Myocyte (in vitro differentiated cells): ENCODE measurements at places on chromosomes 2 and 18. TPM values are rescaled to one million over a fixed set of nuclear protein-coding genes. Genes with fewer than 3 reads are reported as not detected.

- no peak for DNase-seq
These were observed 223.8 kb upstream of the SYT4 start for GRCh38 chr18:43501099-43501498.

DNA sequence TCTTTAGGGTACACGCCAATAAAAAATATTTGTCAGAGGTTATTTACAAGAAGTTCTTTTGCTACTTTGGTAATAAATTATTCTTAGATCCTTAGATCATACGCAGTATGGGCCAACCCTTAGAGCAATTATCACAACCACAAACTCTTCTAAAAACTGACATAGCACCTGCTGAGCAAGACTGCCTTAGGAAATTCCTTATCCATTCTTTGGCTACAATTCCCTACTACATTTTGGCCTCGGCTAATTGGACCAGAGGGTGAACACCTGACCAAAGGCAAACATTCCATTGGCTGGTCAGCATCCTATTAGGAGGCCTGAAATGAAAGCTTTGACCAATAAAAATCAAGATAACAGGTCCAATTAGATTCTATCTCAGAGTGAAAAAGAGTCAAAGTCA lies 147.6 kb upstream of the CCDC68 start:
- peak; percentile 96 for DNase-seq

The SCN1A gene
- not detected in 2 replicates for total RNA-seq

The UGT1A4 gene
- not detected in 2 replicates for total RNA-seq

GRCh38 chr2:235148201-235149170 lies 196.7 kb downstream of the SH3BP4 start:
- DNase-seq = no peak

The TBR1 gene
- 0.08 TPM in 1 of 2 replicates, not detected in the other for total RNA-seq

DNA sequence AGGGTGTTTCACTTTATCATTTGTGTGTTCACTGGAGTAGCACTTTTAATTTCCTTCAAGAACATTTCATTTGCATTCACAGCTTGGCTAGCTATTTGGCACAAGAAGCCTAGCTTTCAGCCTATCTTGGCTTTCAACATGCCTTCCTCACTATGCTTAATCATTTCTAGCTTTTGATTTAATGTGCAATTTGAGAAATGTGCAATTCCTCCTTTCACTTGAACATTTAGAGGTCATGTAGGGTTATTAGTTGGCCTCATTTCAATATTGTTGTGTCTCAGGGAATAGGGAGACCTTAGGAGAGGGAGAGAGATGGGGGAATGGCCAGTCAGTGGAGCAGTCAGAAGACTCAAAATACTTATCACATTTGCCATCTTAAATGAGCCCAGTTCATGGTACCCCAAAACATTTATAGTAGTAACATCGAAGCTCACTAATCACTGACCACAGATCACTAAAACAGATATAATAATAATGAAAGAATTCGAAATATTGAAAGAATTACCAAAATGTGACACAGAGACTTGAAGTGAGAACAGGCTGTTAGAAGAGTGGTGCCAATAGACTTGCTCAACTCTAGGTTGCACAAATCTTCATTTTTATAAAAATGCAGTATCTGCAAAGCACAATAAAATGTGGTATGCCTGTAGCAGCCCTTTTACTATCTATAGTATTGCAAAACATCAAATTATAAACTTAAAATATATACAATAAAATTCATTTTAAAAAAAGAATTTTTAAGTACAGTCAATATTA lies 561.2 kb downstream of the METTL4 start:
- no peak for DNase-seq

DNA sequence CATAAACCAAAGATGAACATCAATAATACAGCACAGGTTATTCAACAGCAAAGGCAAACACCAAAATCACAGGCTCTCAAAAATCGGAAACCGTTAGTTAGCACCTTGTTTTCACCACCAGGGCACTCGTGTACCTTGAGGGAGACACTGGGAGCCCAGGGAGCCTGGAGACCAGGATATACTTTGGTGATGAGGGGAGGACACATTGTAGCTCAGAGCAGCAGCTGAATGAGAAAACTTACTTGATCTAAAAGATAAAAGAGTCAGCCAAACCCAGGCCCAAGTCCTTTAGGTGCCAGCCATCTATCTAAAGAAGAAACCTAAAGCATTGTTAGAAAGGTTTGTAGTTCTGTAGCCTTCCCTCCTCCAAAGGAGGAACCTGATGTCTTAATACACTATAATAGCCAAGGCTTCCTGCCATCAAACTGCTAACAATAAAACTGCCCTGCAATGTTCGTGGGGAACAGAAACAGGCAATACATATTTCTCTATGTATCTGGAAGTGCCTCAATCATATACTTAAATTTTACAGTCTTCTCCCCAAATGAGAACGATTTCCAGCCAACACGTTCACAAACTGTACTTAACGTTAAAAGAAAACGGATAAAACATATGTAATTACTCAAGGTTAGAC lies 19.3 kb downstream of the BCL11A start:
- no peak for DNase-seq

DNA sequence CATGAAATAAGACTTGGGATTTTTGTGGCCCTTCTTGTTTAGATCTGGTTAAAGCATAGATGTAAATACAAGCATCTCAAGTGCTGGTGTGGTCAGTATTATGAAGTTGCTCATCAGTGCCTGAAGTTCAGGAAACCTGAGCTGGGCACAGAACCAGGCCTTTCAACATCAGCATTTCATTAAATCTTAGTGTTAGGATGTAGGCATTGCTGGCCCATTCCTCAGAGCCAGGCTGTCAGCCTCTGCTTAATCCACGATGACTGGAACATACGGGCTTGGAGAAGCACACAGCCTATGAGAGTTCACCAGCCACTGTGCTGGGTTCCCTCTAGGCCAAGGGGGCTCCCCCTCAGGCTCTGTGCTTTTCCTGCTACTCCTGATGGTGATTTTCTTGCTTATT lies 270.2 kb downstream of the EN1 start:
- no peak for DNase-seq

- no peak for DNase-seq
These were observed 168.1 kb downstream of the ETAA1 start for GRCh38 chr2:67565262-67565661.

- peak; percentile 54 for DNase-seq
These were observed 48.0 kb upstream of the ID2 start for GRCh38 chr2:8633735-8634313.

DNA sequence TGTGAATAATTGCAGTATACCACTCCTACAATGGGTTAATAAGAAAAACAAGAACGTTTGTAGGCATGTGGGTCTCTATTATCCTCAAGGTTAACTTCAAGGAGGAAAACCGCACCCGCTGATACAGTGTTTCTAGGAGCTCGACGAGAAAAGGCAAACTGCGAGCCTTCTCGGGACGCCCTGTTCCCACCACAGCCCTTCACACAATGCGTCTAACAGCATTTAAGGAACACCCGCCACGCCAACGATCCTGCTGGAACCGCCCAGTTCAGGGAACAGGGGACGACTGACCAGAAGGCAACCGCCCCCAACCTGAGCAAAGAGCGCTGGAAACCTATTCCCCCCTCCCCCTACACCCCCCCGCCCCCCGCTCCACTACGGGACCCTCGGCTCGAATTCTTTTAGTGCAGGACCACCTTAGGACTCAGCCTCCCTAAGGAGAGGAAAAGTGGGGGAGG lies 710 bp upstream of the TMSB10 start:
- DNase-seq = peak; percentile 60

DNA sequence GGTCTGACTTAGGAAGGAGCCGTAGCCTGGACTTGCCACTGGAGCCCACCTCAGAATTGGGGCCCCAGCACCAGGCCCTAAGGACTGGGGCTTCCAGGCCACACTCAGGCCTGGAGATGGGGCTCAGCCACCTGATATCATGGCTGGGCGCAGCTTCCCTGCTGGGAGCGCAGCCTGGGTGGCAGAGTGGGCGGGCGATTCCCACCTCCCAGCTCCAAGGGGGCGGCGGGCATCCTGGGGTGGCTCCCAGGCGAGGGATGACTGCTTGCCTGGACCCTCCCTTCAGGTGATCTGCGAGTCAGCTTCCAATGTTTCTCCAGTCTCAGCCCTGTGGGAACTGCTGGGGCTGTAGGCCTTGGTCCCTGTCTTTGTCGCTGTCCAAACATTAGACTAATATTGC lies 20.1 kb downstream of the GPR35 start:
- DNase-seq = no peak

The SNRNP200 gene
- 37.6 and 38.0 TPM in 2 replicates for total RNA-seq

GRCh38 chr2:158414538-158414937 lies 42.0 kb downstream of the CCDC148 start:
- peak; percentile 23 for DNase-seq

GRCh38 chr2:44573996-44574395 lies 212.2 kb downstream of the CAMKMT start:
- no peak for DNase-seq

The XDH gene
- 0.32 and 0.52 TPM in 2 replicates for total RNA-seq

GRCh38 chr2:95392730-95393455 lies 9.6 kb upstream of the FAHD2A start:
- DNase-seq = no peak

The GRB14 gene
- total RNA-seq = 0.43 and 0.52 TPM in 2 replicates

DNA sequence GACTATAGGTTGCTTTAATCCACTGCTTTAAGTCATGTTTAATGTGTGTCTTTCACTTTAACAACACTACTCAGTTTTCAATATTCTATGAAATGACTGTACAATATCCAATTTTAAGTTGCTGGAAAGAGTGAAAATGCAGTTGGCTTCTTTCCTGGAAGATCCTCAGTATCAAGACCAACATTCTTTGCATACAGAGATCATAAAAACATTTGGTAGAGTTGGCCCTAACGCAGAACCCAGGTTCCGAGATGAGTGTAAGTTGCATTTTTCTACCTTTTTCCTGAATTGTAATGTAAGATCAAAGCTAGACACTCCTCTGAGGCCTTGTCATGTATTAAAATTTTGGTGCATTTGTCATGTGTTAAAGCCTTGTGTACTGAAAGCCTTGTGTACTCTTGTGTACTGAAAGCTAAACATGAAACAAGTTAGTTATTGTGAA lies 42.9 kb upstream of the TNFRSF11A start:
- DNase-seq = peak; percentile 9

DNA sequence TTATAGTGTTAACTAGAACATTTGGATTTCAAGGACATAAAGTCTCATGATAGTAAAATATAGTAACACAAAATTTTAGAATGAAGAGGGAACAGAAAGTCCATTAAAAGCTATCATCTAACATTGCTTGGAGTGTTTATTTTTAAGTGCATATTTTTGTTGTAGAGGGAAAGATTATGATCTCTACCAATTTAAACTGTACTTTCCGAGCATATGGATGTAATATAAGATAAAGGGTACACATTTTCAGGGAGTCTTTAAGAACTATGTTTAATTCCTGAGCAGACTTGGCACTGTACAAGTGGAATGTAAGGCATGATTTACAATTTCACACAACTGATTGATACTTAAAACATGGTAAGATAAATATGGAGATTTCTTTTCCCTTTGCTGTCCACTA lies 34.2 kb upstream of the ZNF804A start:
- no peak for DNase-seq

DNA sequence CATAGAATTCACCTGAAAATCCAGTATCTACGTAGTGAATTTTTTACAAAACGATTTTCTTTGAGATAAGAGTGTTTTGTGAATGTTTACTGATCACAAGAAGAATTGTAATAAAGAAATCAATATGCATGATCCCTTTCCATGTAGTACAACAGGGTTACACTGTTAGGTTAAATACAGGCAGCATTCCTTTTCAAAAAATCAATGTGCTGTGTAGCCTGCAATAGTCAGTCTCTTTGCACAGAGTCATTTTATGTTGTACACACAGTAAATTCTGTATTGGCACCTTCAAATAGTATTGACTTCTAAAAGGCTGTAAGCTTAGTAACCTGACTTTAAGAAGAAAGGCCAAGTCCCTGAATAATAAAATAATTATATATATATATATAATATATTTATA lies 63.3 kb downstream of the ZNF407 start:
- no peak for DNase-seq

The DSG3 gene
- total RNA-seq = not detected in 2 replicates

- no peak for DNase-seq
These were observed 1.8 kb downstream of the NGEF start for GRCh38 chr2:233011268-233011650.

The RTP5 gene
- total RNA-seq = 0.08 TPM in 1 of 2 replicates, not detected in the other

The HES6 gene
- total RNA-seq = 289 and 488 TPM in 2 replicates

DNA sequence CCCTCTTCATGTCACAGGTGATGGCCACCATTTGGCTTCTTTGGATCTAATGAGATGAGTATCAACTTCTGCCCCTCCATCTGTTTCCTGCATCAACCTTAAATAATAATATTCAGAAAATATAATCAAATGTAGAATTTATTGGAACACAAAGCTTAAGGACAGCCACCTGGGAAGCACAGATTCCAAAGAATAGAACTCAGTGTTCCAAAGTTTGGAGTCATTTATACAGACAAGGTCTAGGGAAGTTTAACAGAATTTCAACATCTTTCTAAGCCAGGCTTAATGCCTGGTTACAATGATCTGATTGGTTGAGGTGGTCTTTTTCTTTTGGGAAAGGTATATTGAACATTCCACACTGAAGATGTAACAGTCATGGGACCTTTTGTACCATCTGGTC lies 218.0 kb upstream of the PIEZO2 start:
- DNase-seq = no peak

- DNase-seq = no peak
These were observed 25.0 kb downstream of the CELF4 start for GRCh38 chr18:37540424-37541138.

GRCh38 chr2:238695538-238695937 lies 152.3 kb upstream of the TWIST2 start:
- DNase-seq = no peak

GRCh38 chr2:219415580-219416234 lies 2.5 kb upstream of the DES start:
- DNase-seq = no peak

DNA sequence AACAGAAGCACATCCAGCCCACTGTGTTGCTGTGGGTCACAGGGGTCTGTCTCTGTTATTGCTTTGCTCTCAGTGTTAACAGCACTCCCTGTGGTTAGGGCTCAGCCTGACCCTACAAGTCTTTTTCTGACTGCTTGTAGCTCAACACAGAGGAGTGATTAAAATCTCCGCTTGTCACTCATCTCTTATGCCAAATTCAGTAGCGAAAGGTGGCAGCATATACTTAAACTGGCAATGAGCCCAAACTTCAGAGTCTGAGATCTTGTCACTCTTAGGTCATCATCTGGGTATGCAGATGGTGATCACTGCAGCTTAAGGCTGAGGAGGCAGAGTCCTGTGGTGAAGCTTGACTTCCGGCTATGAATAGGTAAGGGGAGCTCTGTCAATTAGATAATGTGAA lies 63.3 kb upstream of the CSRNP3 start:
- DNase-seq = no peak

DNA sequence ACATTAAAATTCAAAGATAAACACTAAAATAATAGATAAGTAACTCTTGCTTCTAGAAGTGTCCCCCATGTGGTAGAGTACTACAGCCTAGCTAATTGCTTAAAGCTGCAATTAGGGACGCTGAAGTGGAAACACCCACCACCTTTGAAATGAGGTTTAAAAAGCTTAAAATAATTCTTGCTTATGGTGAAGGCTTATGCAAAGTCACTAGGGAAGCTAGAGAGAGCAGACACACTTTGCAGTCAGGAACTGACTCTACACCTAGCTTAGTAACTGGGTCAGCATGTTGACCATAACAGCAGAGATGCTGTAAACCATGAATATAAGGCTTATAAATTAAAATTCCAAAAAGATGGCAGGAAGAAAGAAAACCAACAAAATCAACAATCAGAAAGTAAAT lies 65.4 kb upstream of the DSG1 start:
- DNase-seq = no peak

The MC2R gene
- total RNA-seq = not detected in 2 replicates

GRCh38 chr18:35578481-35578880 lies 3.1 kb upstream of the GALNT1 start:
- no peak for DNase-seq

The PPP1R1C gene
- total RNA-seq = 0.51 TPM in 1 of 2 replicates, not detected in the other

GRCh38 chr2:112342067-112342550 lies 66.7 kb downstream of the ZC3H6 start:
- DNase-seq = no peak

- no peak for DNase-seq
These were observed 41.9 kb upstream of the TMEM17 start for GRCh38 chr2:62547854-62548253.
